ENCODE measurements at places on chromosomes 6 and 20.

DNA sequence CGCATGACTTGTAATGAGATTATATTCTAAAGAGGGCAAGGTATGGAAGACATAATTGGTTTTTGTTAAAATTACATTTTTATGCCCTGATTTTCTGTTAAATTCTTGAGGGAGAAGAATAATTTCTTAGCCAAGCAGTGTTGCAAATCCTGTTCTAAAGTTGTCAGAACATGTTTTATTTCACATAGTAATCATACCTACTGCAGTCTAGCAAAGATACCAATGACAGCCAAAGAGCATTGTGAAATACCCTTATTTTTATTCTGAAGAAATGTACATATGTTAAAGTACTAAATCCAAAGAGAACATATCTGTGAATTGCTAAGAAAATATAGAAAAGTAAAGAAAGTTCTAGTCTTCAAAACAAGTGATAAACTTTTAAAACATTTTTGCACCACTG lies 39.6 kb upstream of the SMIM8 start:
- no peak for DNase-seq

GRCh38 chr20:2538931-2539720 lies 2.8 kb downstream of the TMC2 start:
- DNase-seq: no peak

GRCh38 chr6:121838842-121839241 lies 403.4 kb downstream of the GJA1 start:
- peak; percentile 79 for DNase-seq

DNA sequence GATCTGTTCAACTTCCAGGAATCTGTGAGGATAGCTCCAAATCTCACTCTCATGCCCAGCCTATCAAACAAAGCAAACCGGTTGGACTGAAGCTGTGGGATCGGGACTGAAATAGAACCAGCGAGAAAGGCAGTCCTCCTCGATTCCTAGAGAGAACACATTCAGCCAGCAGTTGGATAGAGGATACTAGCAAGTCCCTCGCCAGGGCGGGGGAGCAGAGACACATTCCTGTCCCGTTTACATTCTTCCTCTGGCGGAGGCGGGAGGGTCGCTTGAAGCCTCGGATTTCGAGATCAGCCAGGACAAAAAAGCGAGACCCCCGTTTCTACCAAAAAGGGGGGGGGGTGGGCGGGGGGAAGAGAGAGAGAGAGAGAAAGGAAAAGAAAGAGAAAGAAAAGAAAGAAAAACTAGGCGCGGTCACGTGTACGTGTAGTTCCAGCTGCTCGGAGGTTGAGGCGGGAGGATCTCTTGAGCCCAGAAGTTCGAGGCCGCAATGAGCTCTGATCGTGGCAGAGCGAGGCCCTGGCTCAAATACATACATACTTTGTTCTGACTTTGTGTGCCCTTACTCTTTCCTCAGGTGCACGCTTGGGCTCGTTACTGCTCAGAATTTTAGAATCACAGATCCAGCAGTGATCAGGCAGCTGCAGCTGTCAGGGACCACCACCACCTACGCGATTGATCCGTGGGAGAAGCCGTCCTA lies 19.5 kb downstream of the ZNF311 start:
- peak; percentile 98 for DNase-seq

DNA sequence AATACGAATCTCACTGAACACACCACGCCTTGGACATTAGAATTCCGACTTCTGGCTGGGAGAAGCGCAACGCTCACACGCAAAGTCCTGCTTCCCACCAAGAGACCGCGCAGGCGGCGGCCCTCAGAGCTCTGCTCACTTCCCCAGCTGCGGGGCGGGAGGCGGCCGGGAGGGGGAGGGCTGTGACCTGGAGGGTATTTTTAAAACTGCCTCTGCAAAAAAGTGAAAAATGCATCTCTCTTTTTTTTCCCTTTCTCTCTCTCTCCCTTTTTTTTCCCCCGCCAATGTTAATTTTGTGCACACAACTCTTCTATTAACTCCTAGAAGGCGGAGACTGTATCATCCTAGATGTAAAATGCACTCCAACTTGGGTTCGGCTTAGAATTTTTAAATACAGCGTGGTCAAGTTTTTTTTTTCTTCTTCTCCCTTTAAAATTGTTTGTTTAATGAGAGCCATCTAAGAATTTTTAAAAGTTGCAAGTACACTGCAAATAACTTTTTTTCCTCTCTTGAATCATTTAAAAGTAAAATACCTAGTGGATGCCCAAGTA lies 66.4 kb downstream of the STX11 start:
- peak; percentile 93 for DNase-seq

GRCh38 chr20:41411391-41411847 lies 44.8 kb upstream of the EMILIN3 start:
- peak; percentile 54 for DNase-seq

DNA sequence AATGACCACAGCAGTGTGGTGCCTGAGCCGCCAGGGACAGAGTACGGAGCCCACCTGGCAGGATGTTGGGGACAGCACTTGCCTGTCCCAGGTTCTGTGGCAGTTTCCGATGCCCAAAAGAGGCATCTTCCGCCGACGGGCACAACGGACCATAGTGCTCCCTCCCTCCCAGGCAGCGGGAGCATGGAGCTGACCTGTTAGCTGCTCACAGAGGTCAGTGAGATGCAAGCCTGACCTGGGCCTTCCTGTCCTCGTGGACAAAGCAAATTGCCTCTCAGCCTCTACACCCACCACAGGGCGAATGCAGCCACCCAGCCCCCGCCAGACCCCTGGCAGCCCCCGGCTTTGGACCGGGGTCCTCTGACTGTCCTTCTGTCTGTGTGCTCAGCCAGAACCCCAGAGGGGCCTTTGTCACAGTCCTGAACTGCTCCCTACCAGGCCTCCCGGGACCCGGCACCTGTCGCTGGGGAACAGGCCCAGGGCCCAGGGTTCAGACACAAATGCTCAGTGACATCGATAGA lies 16.2 kb upstream of the FRMD1 start:
- DNase-seq: no peak

- no peak for DNase-seq
Measured at GRCh38 chr6:166541876-166542579, 44.5 kb downstream of the RAMACL start.

DNA sequence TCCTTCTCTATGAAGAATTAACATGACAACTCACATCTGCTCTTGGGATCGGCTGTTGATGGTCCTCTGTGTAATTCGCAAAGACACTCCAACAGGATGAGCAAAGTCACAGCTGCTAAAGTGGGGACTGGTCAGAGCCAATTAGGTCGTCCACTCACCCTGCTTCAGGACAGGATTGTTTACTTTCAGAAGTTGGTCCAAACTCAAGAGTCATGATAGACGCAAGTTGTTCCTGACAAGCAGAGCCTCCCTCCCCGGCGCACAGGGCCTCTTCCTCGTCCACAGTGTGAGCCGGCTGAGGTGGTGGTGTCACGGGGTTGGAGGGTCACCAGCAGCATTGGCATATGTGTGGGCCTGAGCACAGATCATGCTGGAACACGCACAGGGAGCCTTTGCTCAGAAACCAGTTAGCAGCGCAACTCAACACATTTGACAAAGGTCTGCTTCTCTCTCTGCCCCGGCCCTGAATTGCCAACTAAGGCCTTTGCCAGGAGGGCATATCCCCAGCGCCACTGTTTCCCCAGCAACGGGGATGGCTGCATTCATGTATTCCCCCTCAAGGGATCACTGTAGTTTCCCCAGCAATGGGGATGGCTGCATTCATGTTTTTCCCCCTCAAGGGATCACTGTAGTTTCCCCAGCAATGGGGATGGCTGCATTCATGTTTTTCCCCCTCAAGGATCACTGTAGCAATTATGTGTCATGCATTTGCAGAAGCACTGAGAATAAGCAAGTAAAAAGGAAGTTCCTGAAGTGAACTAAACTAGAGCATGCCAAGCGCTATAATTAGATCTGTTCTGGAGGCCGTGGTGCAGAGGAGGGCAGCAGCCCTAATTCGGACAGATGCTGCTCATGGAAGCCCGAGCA lies 111.7 kb downstream of the THBS2 start:
- peak; percentile 24 for DNase-seq

GRCh38 chr6:80183019-80183795 lies 76.7 kb downstream of the BCKDHB start:
- DNase-seq: no peak

- DNase-seq: no peak
Measured at GRCh38 chr6:4348462-4349112, 213.2 kb upstream of the ECI2 start.

GRCh38 chr20:49230561-49231133 lies 11.4 kb downstream of the DDX27 start:
- DNase-seq: no peak

DNA sequence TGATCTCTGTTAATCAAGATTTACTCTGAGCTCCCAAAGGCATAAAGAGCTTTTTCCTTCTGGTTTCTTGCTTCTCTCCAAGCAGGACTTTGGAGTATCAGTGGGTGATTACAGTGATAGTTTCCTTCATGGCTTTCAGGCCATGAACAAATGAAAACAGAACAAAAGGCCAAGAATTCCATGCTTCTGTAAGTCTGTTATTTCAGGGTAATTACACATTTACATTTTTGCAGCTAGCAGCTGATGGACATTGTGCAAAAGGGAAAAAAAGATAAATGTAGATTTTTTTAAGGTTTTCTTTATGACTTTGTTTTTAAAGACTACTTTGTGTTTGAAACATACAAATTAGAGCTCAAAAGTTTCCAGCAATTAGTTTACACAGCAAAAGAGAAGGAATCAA lies 441.6 kb downstream of the PLCB1 start:
- no peak for DNase-seq

- DNase-seq: no peak
Measured at GRCh38 chr6:167797476-167798265, 29.0 kb upstream of the AFDN start.

DNA sequence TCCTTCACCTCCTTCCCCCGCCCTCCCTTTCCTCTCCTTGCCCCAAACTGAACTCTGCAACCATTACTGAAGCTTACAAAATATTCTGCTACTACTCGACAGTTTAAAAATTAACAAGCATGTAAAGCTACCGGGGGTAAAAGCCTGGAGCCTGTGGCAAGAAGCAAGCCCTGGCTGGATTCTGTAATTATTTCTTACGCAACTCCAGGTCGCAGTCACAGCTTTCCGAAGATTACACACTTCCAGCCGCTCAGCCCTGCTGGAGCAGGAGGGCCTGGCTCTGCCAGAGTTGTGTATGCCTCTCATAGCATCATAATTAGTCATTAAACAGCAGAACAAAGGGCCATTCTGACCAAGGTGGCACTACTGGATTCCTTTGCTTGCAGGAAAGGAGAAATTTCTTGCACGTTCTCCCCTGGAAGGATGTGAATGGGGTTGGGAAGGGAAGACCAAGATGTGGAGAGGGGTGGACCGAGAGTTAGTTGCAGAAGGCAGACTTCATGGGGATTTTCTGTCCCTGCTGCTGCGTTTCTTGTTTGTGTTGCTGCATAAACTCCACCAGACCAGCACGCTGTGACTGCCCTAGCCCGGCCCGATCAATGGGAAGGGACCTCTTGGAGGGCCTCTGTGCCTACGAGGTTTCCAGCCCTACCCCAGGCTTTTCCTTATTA lies 23.6 kb downstream of the FOXQ1 start:
- DNase-seq: no peak

DNA sequence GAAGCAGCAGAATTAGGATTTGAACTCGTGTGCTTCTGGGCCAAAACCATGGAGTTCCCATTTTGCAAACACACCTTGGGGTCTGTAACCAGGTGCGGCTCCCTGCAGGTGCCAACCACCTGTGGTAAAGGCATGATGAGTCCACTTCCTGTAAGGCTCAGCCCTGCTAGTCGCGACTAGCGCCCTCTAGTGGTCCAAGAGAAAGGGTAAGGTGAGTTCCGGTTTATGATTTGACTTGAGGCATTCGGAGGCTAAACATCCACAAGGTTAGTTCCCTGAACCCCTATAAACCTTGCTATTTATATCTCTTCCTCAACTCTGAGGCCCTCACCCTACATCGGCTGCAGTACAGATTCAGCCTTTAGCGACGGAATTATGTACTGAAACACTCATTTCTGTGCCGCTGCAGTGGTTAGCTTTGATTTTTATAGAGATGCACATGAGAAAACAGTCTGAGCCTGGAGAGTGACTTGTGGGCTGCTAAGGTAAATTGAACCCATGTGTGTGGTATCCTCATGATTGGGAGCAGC lies 173.4 kb downstream of the PLCB1 start:
- peak; percentile 37 for DNase-seq

- no peak for DNase-seq
Measured at GRCh38 chr20:51423290-51423667, 119.2 kb downstream of the NFATC2 start.

GRCh38 chr20:61805781-61806180 lies 259.9 kb downstream of the TAF4 start:
- DNase-seq: no peak

GRCh38 chr6:44043479-44044153 lies 83.6 kb downstream of the MRPL14 start:
- DNase-seq: peak; percentile 67

DNA sequence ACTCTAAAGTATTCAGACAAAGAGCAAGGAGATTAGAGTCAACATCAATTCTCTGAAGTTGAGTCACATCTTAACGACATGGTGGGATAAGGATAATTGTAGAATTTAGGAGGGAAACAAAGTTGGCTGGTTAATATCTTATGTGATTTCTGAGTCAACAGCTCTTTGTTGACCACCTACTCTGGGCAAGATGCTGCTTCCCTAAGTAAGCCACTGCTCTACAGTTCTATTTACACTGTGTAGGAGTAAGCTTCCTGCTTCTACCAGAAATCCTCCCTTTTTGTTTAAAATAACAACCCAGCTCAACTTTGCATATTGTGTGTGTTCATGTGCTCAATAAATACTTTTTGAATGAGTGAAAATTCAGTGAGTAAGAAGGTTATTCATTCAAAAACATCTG lies 3.1 kb downstream of the HS3ST5 start:
- peak; percentile 45 for DNase-seq

GRCh38 chr6:30259140-30260035 lies 46.2 kb upstream of the TRIM26 start:
- peak; percentile 89 for DNase-seq

Measured in fibroblast of skin of back (primary cell).